ENCODE measurements at places on chromosomes 3 and 15.

- DNase-seq: no peak
Observed at GRCh38 chr3:48855681-48856447, 8.2 kb upstream of the PRKAR2A start.

- DNase-seq: no peak
Observed at GRCh38 chr15:72766780-72767179, 16.8 kb downstream of the ADPGK start.

GRCh38 chr15:47620960-47621681 is 96.2 kb upstream of the SEMA6D start:
- no peak for DNase-seq

- DNase-seq: peak; percentile 20
Observed at GRCh38 chr3:48997102-48997635, 7.1 kb downstream of the P4HTM start.

GRCh38 chr3:123789760-123790159 is 94.4 kb downstream of the MYLK start:
- no peak for DNase-seq

- DNase-seq: no peak
Observed at GRCh38 chr15:97248376-97248775, 712.1 kb upstream of the ARRDC4 start.

- no peak for DNase-seq
Observed at GRCh38 chr3:123644358-123644757, 59.5 kb upstream of the HACD2 start.

DNA sequence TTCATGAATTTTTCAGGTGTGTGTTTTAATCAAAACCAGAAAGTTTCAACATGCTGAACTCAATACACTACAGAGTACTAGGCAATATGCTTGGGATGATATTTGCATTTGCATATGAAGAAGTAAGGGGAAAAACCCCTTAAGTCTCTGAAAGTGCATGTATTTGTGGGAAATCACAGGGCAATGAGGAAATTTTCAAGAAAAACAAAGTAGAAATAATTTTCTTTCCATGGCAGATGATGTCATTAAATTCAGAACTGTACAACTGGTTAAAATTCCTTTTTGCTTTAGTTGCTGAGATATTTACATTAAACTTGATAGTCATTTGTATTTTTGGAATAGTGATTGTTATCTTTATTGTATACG is 294.0 kb upstream of the TBC1D5 start:
- no peak for DNase-seq

DNA sequence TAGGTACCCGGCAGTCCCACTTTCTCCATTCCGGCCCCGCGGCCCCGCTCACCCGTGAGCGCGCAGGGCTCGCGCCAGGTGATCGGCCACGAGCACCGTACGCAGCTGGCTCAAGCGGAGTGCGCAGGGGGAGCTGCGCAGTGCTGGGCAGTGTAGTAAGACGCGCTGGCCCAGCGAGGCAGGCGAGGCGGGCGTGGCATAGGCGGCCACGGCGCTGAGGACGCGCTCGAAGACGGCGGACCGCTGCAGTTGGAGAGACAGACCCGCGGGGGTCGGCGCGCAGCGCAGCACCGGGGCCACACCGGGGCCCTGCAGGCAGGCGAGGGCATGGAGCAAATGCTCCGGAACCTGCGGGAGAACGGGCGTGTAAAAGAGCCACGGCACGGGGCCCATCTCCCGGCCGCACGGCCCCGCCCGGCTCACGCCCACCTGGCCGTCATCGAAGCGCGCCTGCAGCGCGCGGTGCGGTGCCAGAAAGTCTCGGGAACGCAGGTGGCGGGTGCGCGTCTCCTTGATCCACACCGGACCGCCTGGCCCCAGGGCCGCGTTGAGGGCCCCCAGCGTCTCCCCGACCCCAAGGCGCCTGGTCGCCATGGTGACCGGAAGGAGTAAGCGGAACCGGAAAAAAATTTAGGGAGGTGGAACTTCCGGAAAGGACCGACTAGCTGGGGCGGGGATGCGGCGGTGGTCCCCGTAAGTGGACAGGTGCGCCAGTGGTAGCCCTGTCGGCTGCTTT is at the start of gene DALRD3:
TSS of gene DALRD3 (minus strand) at position 610 of the 736 bp plus-strand sequence. CDS start at position 594, 16 bp downstream.
- peak; percentile 78 for DNase-seq

All from K562 (cell line).